IPS DF 6.9 (cell line): ENCODE measurements at places on chromosomes 16 and 17.

DNA sequence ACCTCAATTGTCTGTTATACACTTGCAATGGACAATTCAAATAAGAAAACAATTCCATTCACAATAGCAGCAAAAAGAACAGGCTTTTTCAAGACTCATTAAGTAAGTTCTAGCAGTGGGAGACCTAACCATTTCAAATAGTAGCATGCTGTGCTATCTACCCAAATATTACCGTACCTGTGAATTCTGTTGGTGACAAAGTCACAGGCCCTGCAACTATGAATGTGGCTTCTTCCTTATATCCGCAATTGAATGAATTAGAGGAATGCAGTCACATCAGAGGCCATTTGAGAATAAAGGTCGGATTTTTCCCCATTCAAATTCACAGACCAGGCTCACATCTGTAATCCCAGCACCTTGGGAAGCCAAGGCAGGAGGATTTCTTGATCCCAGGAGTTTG lies 800 bp upstream of the NME4 start:
- DNase-seq = no peak

- no peak for DNase-seq
Measured at GRCh38 chr16:85006639-85007038, 4.7 kb downstream of the ZDHHC7 start.

GRCh38 chr16:3492356-3492755 lies 2.9 kb downstream of the C16orf90 start:
- no peak for DNase-seq

DNA sequence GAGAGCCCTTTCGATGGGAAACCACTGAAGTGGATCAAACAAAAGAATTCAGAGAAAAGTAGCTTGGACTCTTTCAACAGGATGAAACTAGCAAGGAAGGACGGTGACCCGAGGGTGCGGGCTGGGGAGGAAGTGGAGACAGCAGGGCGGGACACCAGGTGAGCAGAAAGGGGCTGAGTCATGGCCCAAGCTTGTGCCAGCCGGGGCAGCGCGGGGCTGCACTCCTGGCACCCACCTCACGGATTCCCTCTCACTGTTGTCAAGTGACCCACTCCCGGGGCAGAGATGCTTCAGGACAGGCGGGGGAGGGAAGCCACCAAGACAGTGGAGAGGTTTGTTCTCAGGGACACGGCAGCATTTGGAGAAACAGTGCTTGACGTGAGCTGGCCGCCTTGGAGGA lies 10.7 kb upstream of the RNF222 start:
- DNase-seq = no peak

GRCh38 chr17:42562388-42563142 lies 617 bp downstream of the COASY start:
- no peak for DNase-seq

- DNase-seq = no peak
Measured at GRCh38 chr17:45904866-45905265, 10.5 kb downstream of the MAPT start.

- no peak for DNase-seq
Measured at GRCh38 chr17:81852237-81852636, 8.1 kb downstream of the P4HB start.

GRCh38 chr17:60947100-60947499 lies 269.4 kb downstream of the BCAS3 start:
- DNase-seq = no peak

DNA sequence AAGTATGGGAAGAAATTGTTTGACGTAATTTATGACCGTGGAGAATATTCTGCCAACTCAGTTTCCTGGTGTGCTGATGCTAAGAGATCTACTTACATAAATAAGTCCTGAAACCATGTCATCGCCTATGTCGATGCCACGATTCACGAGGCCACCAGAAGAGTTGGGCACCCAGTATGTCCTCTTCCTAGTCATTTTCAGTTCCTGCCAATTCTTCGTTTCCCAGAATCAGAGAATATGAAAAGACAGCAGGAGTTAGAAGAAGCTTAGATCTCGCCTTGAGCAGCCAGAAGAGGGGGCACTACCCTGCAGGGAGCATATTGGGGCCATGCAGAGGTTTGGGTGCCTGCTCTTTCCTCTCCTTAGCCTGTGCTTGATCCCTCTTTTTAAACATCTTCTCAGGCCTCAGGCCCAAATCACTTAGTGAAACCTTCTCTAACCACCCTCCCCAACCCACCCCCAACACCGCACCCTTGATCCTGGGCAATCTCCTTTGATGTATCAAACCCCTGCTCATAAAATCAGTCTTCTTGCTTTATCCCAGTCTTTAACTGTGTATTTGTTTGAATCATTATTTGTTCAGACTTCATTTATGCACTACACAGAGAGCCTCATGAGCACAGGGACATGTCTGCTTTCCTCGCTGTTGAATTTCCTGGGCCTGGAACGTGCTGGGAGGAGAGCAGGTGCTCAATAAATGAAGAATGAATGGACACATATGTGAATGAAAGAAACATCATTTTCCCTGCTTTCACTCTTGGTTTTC lies 12.2 kb upstream of the LONP2 start:
- DNase-seq = peak; percentile 16

GRCh38 chr17:77957235-77957856 lies 1.2 kb upstream of the TNRC6C start:
- no peak for DNase-seq

DNA sequence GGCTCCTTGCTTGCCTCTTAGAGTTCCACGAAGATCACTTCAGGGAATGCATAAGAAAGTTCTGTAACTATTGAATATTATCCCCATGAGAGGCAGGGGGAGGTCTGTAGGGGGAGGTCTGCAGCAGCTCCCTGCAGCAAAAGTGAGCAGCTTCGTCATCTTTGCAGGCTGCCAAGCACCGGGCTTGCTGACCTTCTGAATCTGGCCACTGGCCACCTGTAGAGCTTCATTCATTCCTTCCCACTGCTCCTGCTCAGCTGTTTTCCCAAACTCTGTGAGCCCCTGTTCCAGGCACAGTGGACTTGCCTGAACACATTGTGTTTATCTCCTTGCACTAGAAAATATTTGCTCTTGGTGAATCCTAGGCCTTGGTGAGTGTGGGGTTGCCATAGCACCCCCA lies 443.3 kb downstream of the HAPSTR1 start:
- no peak for DNase-seq

DNA sequence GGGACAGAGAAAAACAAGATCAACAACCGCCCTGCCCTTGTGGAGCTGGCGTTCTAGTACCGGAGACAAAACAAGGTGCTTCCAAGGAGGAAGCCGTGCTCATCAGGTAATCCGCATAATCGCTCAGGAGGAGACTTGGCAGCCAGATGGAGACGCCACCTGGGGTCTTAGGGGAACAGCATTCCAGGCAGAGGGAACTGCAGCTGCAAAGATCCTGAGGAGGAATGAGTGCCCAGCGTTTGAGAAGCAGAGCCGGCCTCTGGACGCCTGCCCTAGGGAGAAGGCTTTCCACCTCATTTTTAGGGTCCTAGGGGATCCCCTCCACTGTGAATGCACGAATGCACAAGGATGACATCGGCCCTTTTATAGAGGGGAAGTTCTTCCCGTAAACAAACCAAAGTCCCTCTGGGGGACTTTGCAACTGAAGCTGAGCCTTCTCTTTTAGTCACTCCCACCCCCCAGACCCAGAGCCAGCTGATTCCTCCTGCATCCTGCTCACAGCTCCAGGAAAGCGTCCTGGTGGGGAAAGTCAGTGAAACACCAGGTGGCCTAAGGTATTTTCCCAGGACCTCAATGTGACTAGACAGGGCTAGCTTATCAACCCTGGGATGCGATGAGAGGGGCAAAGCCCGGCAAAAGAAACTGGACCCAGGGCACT lies 13.2 kb upstream of the MPRIP start:
- DNase-seq = no peak

- no peak for DNase-seq
Measured at GRCh38 chr17:75872434-75873351, 5.7 kb downstream of the TRIM47 start.

- no peak for DNase-seq
Measured at GRCh38 chr17:45073414-45074070, 12.4 kb downstream of the NMT1 start.

DNA sequence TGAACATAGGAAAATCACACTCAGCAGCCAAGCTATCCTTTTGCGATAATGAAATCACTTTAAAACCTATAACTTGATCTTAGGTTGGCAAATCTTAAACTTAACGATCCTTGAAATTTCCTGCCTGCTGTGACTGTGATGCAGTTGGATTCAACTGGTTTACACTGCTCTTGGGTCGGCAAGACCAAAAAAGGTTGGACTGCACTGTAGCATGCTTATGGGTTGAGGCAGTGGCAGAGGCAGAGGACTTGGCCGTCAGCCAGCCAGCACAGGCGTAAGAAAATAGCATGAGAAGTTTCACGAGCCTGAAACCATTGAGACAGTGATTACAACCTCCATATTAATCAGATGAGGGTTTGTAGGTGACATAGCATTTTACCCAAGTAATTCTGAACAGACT lies 21.4 kb downstream of the WSB1 start:
- no peak for DNase-seq

DNA sequence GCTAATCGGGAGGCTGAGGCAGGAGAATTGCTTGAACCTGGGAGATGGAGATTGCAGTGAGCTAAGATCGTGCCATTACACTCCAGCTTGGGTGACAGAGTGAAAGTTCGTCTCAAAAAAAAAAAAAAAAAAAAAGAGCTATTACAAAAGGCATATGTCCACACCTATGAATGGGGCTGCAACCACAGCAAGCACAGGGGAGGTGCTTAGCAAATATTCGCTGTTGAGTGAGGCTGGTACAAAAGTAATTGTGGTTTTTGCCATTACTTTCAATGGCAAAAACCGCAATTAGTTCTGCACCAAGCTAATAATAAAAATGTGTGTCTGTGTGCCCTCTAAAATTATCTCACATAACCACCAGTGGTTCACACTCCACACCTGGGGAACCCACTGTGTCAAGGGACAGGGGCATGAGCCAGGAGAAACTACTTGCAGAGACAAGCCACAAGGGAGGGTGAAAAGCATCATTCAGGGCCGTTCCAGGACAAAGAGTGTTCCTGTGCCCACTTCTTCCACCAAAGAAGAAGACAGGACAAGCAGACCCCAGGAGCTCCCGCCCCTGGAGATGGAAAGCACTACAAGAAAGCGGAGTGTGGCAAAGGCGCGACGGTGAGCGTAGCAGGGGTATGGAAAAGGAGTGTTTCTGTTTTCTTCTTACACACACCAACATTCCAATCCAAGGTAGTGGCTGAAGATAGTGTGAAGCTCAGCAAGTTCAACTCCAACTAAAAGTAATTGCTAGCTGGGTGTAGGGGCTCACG lies 84.4 kb upstream of the CNEP1R1 start:
- DNase-seq = no peak

DNA sequence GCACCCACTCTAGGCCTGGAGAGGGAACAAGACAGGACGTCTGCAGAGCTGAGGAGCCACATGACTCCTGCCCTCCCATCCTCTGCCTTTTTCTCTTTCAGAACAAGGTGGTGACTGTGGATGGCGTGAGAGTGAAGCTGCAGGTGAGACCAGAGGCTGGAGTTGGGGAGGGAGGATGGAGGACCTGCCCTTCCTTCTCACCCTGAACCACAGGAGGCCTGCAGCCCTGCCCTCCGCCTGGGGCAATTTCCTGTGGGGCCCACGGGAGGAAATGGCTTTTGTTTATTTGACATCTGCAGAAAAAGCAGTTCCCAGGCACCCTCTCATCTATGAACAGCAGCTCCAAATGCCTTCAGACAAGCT lies 5.1 kb downstream of the RAB37 start:
- no peak for DNase-seq

- DNase-seq = no peak
Measured at GRCh38 chr17:13036751-13037150, 18.9 kb upstream of the ELAC2 start.

DNA sequence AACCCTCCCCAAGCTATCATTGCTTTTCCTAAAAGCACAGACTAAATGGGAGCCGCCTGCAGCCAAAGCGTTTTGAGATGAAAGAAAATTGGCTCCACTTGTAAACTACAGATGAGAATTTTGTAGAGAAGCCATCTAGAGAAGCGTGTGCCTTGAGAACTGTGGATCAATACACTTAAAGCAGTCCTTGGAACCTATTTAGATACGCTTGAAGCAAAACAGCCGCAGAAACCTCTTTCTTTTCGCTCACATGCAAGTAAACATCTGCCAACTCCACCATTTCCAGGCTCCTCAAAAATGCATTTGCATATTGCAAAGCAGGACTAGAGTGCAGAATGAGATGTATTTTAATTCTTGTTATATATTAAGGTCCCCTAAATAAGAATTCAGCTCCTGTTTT lies 13.1 kb downstream of the KIAA0513 start:
- DNase-seq = no peak

GRCh38 chr17:67194134-67194533 lies 50.9 kb downstream of the HELZ start:
- DNase-seq = no peak

DNA sequence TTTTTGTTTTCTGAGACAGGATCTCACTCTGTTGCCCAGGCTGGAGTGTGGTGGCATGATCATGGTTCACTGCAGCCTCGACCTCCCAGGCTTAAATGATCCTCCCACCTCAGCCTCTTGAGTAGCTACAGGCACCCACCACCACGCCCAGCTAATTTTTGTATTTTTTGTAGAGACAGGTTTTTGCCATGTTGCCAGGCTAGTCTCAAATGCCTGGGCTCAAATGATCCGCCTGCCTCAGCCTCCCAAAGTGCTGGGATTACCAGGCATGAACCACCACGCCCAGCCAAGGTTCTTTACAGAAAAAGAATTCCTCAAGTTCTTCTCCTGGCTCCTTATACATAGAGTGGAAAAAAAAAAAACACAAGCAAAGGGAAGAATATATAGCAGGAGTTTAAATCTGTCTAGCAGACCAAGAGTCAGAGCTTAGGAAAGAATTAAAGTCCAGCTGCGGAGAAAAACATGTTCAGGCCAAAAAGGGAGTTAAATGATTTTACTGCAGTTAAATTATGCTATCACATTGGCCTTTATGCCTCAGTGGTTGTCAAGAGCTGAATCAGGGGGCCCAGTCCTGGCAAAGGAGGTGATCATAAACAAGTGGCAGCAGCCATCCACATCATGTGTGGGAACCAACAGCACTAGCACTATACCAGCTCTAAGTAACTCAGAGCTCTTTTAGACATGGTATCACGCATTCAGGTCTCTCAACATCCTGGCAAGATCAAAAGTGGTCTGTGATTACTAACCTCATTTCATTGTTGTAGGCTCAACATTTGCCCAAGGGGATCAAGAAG lies 39.3 kb downstream of the LIG3 start:
- DNase-seq = no peak
